ENCODE measurements at places on chromosomes 4 and X.

DNA sequence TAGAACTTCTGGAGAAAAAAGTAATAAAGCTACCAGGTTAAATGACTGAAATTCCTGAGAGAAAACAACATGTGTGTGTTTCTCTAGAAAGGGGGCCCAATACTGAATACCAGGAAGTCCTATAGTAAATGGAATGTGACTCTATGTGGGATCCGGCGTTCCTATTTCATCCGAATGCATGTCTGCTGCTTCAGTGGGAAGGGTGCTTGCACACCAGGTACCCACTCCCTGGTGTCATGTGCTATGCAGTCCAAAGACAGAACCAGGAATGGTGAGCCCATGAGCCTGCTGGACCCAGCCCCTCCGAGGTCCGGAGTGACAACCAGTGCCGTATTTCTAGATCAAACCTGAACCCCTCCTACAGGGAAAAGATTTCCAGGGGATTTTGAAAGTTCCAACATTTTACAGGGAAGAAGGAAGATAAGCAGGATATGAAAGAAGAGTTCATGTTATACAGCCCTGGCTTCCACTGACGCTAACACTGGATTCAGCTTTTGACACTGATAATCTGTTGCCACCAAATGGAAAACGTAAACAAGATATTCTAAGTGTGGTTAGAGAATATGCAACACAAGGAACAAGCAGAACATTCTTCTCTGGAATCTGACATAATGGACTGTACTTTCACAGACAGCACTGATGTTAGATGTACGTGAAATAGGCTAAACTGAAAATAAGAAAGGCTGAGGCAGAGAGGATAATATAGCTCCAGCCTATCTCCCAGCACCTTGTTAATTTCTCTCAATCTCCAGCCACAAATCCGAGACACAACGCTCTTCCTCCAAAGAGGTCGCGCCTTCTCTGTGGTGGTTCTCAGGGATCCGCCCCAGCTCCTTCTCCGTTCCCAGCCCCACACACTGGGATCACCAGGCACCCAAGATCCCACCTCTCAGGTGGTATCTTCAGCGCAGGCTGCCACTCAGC, 725 bp upstream of the CXCL1 start:
- no peak for DNase-seq

- no peak for DNase-seq
These were observed 9.3 kb downstream of the SPATA4 start for GRCh38 chr4:176186067-176186466.

GRCh38 chrX:139112432-139112831, 400.9 kb upstream of the FGF13 start:
- DNase-seq: no peak

- DNase-seq: no peak
These were observed 205.3 kb upstream of the GEMIN8 start for GRCh38 chrX:14235004-14235403.

- DNase-seq: no peak
These were observed 46.4 kb downstream of the AKAP4 start for GRCh38 chrX:50154429-50154828.

GRCh38 chrX:67044029-67044653, 405.3 kb upstream of the EDA2R start:
- DNase-seq: no peak

GRCh38 chr4:130648570-130648969, 1552.6 kb downstream of the C4orf33 start:
- no peak for DNase-seq

GRCh38 chr4:173128199-173128890, 40.3 kb upstream of the GALNT7 start:
- no peak for DNase-seq

DNA sequence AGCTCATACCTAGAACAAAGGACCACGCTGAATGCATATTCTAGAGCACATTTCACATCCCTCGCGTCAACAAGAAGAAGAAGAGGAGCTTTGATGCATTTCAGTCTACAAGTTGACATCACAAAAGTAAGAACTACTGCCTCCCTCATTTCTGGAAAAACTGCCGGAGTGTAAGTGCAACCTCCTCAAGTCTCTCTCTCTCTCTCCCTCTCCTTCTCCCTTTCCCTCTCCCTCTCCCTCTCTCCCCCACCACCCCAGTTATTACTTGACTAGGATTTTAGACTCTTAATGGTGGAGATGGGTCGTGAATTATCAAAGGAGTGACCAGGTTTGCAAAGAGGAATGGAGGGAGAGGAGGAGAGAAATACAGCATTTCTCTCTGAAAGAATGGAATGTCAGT, 1.4 kb upstream of the IRS4 start:
- DNase-seq: no peak

GRCh38 chrX:114626323-114626722, 42.4 kb downstream of the HTR2C start:
- no peak for DNase-seq

- no peak for DNase-seq
These were observed 65.1 kb downstream of the ARHGAP6 start for GRCh38 chrX:11600578-11600977.

DNA sequence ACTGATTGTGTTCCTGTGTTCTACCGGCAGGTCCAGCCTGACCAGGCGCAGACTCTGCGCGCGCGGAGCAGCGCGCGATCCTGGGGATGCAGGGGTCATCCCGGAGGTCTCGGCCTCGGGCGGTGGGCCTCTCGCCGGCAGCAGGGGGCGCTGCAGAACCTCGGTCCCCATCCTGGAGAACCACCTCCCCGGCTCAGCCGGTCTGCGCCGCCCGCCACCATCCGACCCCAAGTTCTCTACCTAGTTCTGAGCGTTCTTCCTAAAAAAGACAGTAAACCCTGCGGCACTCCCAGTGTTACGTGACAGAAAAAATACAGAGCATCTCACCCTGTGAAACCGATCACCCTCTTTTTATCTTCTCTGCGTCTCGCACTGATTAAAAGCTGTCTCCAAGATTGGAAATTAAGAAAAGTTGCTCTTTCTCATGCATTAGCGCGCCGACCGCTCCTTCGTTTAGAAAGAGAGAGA, 1.6 kb downstream of the TRPC3 start:
- peak; percentile 94 for DNase-seq

- DNase-seq: no peak
These were observed 1157.9 kb upstream of the ADGRL3 start for GRCh38 chr4:60042231-60042652.

- DNase-seq: no peak
These were observed 207.7 kb upstream of the MID1 start for GRCh38 chrX:10828036-10828435.

GRCh38 chrX:111837197-111837596, 38.8 kb upstream of the TRPC5OS start:
- DNase-seq: no peak

DNA sequence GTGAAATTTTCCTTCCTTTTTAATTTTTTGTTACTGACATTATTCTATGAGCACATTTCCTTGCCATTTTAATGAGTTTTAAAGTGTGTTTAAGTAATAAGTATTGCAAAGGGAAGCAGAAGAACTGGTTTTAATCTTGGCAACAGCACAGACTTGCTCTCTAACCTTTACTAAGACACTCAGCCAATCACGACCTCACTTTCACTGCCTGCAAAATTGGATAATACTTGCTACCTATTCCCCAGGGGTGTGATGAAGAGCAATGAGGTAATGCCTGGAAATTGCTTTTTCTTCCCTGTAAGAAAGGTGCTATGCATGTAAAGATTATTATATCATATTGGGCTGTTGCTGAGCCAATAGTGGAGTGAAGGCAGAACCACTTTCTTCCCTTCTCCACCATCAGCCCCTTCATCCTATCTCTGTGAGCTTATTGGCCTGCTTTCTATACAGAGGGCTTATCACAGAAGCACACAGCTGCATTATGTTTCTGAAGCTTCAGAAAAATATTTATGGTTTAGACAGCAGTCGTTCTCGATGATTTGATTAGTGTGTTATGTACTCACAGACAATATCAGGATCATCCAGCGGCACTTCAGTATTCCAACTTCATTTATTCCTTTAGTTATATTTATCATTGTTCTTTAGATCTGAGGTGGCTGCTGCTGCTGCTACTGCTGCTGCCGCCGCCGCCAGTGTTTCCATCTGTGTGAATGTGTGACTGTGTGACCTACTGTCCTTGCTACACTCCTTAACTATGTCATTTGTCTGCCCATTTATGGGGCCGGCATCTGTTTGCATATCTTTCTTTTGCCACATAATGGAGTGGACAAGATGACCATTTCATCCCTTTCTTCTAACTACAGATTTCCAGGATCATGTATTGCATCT, 255.1 kb downstream of the C4orf33 start:
- DNase-seq: no peak

DNA sequence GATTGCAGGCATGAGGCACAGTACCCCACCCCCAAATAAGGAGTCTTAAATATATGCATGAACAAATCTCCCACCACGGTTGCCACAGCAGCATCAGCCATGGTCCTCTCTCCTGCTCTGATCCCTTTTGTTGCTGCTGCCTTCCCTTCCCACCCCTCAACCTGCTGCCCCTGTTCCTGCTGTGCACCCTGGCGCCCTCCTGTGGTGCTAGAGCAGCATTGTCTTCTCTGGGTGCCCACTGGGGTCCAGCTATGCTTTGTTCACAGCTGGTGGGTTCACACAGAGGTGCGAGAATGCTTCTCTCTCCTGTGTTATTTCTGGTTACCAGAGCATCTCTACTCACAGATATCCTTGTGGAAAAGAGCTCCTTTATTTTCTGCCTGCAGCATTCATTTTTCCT, 116.2 kb downstream of the GATB start:
- peak; percentile 35 for DNase-seq

GRCh38 chrX:54721424-54721823, 76.6 kb downstream of the ITIH6 start:
- no peak for DNase-seq

DNA sequence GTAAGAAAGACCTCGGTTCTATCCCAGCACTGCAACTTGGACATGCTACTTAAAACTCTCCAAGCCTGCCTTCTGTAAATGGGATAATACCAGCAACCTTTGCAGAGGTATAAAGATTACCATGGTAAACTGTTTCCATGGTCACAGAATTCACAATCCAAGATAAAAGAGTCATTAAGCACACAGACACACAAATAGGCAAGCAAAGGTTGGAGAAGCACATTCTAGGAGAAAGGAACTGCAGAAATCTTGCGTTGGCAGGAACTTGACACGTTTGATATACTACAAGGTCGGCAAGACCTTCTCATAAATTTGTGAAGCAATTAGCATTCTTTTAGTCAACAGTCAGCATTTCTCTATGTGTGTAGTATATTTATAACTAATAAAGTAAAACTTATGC, 12.3 kb upstream of the CHRNA9 start:
- DNase-seq: no peak

GRCh38 chr4:80948995-80949394, 81.5 kb upstream of the BMP3 start:
- no peak for DNase-seq

DNA sequence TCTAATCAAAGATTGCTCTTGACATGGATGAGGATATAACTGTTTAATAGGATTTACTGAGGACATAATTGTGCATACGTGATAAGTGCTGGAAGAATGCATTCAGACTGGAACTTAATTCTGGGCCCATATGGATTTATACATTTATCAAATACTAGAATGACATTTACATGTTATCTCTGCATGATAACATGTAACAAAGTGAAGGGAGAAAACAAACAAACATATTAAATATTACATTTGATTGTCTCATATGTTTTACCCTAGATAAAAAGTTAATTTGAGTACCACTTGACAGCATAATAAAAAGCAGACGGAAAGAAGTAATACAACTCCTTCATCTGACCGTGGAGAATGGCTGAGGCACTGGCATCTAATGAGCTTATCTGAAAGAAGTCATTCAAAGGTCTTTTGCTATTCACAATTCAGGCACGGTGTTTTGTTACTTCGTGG, 297.8 kb downstream of the PPP3CA start:
- no peak for DNase-seq

DNA sequence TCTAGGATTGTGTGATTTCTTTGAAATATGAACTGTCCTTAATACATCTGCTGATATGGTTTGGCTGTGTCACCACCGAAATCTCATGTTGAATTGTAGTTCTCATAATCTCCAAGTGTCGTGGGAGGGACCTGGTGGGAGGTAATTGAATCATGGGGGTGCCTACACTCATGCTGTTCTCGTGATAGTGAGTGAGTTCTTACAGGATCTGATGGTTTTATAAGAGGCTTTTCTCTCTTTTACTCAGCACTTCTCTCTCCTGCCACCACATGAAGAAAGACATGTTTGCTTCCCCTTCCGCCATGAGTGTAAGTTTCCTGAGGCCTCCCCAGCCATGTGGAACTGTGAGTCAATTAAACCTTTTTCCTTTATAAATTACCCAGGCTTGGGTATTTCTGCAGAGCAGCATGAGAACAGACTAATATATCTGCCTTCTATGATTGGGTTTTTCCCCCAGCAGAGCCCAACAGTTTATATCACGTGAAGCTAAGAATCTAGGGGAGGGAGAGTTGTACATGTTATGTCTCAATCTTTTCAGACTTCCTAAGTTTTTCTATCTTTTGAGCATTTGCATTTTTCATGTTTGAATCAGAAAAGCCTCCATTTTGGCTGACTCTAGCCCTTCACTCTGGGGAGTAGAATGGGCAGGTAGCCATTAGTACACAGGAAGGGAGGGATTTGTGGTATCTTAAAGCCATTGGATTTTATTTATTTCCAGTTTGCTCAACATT, 58.9 kb downstream of the PLAC1 start:
- DNase-seq: peak; percentile 59

- no peak for DNase-seq
These were observed at the start of gene COL4A5 for GRCh38 chrX:108439426-108439942. TSS of gene COL4A5 (plus strand) at chrX:108439838. CDS start at chrX:108440126, 288 bp downstream.

DNA sequence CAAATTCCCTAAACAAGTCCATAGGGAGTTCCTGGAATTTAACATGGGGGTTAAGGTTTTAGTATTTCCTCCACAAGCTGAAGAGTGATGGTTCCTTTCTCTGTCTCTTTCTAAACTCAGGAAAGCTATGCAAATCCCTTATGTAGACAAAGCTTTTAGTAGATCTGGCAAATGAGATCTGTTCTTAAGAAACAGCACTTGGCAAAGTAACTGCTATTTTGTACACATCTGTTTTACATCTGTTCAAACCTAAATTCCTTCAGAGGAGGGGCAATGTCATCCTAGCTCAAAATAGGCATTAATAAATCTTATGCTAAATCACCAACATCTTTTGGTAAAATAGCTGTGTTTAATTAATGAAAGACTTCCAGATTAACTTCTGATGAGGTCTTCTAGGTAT, 137.8 kb upstream of the TBC1D9 start:
- DNase-seq: no peak

DNA sequence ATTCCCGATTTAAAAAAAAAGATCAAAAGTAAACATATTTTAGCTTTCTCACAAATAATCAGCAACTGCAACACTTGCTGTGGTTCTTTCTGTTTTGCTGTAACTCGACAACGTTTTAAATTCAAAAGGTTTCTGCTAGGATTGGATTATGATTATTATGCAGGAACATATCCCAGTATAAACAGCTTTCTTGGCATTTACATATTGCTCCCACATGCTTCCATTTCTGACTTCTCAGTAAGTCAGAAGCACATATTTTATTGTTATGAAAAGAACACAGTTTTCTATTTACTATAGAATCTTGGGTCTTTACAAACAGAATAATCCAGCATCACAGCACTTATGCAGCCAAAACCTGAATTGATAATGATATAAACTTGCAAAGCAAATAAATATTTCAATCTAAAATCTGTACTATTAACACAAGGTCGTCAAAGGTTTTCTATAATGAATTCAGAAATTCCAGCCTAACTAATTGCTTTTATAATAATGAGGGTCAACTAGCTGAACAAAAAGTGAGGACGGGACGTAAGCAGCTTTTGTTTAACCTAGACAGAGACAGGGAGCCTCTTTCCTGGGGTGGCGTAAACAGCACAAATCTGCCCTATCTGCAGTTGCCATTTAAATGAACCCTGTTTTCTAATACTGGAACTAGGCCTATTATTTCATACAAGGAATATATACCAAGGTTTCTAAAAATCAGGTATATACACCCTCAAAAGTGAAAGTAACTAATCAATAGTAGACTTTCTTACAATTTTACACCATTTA, 9.8 kb upstream of the PCDH18 start:
- DNase-seq: no peak
